ENCODE measurements at places on chromosomes 7 and 10.

- DNase-seq, result no peak
Observed at GRCh38 chr10:58813573-58813972, 300.9 kb downstream of the BICC1 start.

DNA sequence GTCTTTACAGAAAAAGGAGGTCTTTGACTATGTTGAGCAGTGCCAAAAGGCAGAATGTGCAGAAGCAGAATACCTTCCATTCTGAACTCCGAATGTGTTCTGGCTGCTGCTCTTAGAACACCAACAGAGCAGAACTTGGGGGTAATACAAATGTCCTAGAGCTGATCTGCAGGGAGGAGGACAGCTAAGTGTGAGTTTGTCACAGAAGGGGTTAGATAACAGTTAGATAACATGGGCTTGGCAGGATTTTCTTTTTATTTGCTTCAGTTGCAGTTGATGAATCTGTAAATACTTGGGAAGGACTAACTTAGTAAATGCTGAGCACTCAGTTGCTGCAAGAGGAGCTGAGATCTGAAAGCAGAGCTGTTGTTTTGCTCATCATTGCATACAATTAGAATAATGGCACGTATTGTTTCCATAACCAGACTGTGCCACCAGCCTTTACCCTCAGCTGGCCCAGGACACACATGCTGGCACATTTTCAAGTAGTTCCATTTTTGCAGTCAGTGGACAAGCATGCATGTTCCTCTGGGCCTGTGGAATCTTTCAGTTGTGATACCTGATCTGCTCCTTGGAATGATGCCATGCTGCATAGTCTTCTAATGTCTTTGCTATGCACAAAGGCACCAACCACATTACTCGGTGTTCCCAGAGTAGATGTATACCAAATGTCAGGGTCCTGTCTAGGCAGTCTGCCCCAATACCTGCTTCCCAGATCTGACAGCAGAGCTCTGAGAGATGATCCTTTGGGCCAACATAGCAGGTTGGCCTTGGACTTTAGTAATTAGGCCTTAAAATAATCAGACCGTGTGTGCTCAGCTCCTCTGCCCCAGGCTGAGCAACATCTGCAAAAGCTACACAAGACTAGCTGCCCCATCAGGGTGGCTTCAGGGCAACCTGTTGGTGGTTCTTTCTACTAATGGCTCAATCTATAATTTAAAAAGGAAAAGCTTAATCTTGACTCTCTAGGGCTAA, 55.7 kb downstream of the GSDME start:
- DNase-seq, result no peak

- DNase-seq, result no peak
Observed at GRCh38 chr7:79730971-79731370, 277.5 kb upstream of the MAGI2 start.

GRCh38 chr7:150804802-150805201, 4.2 kb downstream of the TMEM176A start:
- no peak for DNase-seq

- no peak for DNase-seq
Observed at GRCh38 chr7:2906197-2906931, 62.3 kb upstream of the GNA12 start.

DNA sequence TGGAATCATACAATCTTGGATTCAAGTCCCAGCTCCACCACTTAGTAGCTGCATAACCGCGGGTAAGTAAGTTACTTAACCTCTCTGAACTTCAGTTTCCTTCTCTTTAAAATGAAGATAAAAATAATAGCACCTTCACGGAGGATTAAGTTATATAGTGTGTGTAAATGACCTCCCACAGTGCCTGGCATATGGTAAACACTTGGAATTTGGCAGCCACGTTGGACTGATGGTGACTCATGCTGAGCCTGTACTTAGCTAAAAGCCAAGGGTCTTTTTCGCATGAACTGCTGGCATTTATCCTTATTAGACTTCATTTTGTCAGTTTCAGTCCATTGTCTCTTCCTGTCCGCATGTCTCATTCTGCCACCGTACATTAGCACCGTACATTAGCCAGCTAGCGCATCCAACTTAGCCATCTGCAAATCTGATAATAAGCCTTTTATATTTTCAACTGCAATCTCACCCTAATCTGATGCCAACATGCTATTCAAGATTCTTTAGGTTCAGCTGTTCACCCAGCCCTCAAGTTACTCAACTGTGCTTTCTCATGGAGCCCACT, 11.2 kb downstream of the SLC13A4 start:
- no peak for DNase-seq

- DNase-seq, result no peak
Observed at GRCh38 chr7:149529136-149529718, 31.6 kb upstream of the ZNF746 start.

- DNase-seq, result no peak
Observed at GRCh38 chr7:69687739-69688433, 89.6 kb downstream of the AUTS2 start.

DNA sequence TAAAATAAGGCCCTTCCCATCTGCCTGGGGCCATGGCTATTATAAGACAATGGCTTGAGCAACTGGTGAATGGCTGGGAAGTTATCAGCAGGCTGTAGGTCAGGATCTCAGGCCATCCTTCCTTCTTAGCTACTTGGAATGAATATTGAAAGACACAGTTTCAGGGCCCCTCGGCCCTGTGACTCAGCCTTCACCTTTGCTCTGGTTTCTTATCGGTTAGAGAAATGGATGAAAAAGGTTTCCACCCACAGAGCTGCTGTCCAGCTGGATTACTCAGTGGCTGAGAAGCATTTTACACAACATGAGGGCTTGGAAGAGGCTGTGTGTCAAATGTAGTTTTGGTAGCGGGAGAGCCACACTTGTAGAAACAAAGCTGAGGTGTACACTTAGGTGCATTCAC, 9.4 kb downstream of the ACSL5 start:
- DNase-seq, result no peak

DNA sequence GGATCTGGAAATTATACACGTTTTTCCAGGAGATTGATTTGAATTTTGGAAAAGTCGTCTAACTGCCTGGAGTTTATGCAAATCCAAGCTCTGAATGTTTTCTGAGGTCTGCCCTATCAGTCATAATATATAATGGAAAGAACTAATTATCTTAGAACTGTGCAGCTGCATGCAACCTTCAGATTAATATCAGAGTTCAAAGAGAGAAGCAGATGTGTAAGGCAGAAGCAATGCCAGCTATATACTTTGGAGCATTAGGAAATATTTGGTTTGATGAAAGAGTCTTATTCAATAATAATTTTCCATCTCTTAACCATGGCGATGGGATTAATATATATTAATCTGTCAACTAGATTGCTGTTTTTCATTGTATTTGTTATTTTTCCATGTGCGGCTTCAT, 500.9 kb downstream of the NEBL start:
- DNase-seq, result no peak

DNA sequence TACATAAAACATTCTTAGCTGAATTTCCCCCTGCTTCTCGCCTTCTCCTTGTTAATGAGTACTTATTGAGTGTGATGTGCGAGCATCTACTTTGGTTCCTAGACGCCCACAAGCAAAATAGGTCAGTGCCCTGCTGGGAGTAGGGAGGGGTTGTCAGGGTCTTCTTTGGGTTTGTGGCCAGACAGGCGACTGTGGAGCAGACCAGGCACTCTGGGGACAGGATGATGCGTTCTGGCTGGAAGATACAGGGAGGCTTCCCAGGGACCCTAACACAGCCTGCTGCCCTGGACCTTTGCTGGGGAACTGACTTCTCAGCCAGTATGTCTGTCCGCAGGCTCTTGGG, 227.2 kb downstream of the CUX1 start:
- no peak for DNase-seq

GRCh38 chr7:14639329-14639728, 263.2 kb downstream of the DGKB start:
- no peak for DNase-seq

DNA sequence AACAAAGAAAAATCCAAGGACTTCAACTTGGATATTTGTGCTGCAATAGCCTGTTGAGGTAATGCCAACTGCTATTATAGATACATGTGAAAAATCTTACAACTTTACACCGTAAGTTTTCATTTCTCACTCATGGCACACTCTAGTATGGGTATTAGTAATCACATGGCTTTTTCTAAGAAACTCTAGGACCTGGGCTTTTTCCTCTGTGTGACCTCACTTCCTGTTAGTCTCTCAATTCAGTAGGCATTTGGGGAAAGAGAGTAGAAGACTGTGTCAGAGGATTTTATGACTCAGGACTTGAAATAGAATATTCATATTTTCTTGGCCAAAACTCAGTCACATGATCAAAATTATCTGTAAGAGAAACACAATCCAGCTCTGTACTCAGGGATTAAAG, 1049.9 kb downstream of the REEP3 start:
- DNase-seq, result no peak

GRCh38 chr7:88111954-88112471, 107.8 kb downstream of the SRI start:
- DNase-seq, result no peak

DNA sequence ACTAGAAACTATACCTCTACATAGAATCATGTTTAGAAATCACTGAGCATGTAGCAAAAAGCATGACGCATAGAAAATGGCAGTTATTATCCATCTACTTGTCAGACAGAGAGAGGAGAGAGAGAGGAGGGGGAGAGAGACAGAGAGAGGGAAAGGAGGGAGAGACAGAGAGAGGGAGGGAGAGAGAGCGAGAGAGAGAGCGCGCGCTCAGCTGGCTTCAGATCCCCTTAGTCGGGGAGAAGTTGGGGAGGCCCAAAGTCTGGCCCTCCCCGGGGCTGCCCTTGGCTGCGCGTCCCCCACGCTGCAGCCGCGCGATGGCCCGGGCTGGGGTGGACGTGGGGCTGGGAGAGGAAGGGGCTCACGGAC, 37.0 kb downstream of the CNPY1 start:
- no peak for DNase-seq

DNA sequence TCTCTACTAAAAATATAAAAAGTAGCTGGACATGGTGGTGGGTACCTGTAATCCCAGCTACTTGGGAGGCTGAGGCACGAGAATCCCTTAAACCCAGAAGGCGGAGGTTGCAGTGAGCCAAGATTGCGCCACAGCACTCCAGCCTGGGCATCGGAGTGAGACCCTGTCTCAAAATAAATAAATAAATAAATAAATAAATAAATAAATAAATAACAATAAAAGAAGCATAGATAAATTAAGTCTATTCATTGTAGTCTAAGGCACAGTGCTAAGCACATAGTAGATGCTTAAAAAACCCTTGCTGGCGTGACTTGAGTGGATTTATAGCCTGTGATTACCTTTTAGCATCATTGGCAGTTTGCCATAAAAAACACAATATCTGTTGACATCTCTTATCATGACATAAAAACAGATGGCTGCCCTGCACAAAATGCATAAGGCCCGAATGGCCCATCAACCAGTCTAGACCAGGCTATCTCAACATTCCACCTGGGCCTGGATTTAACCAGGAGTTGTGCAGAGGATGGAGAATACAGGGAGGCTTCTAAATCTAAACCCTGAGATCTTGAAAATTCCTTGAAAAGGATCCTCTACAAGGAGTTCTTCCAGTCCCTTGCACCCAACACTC, 94.9 kb downstream of the PRLHR start:
- DNase-seq, result no peak

GRCh38 chr10:79188154-79188965, 119.6 kb downstream of the ZMIZ1 start:
- no peak for DNase-seq

GRCh38 chr10:85642421-85643170, 724.0 kb downstream of the GRID1 start:
- no peak for DNase-seq

GRCh38 chr10:32141018-32141807, 85.0 kb upstream of the KIF5B start:
- DNase-seq, result no peak

DNA sequence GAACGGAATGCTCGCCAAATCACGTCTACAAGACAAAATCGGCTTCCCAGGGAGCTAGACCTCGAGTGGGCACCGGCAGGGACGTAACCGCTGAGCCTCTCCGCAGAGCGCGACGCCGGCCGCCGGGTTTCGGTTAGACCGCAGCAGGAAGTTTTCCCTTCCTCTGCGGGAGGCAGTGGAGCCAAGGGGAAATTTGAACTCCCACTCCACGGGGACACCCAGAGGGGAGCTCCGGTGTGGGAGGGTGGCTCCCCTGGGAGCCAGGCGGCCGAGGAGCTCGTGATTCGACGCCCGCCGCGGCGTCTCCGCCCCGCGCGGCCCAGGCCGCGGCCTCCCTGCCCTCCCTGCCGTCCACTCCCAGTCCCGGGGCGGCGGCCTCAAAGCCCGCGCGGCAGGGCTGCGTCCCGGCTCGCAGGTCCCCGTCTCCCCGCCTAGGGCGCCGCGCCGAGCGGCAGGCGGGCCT, 426 bp downstream of the SYPL1 start:
- no peak for DNase-seq

- no peak for DNase-seq
Observed at GRCh38 chr10:48331436-48331835, 25.0 kb downstream of the MAPK8 start.

- no peak for DNase-seq
Observed at GRCh38 chr10:124305131-124305530, 113.6 kb downstream of the OAT start.

DNA sequence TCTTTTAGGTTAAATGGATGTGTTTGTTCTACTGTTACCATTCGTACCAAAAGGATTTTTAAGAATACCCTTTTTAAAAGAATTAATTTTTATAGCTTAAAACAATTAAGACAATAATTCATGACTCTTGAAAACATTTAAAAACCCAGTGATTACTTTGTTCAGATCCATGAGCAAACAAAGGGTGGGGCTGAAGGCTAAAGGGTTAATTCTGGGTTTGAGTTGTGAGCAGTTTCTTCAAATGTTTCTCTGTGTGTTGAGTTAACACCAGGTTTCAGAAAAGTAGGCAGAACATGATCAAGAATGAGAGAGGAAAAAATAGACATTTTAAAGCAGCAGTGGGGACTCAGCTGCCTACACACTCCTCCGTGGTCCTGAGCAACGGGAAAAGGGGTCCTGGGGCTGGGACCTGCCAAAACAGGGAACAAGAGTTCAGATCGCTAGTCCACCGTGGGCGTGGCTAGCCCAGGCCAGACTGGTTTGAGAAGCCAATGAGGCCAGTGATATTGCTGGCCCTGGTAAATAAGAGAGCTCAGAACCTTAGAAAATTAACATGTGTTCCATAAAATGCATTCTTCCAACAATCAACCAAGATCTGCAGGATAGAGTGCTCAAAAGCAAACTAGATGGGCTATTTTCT, 14.9 kb upstream of the EZH2 start:
- DNase-seq, result no peak

GRCh38 chr7:107332488-107333269, 137.2 kb upstream of the GPR22 start:
- no peak for DNase-seq

DNA sequence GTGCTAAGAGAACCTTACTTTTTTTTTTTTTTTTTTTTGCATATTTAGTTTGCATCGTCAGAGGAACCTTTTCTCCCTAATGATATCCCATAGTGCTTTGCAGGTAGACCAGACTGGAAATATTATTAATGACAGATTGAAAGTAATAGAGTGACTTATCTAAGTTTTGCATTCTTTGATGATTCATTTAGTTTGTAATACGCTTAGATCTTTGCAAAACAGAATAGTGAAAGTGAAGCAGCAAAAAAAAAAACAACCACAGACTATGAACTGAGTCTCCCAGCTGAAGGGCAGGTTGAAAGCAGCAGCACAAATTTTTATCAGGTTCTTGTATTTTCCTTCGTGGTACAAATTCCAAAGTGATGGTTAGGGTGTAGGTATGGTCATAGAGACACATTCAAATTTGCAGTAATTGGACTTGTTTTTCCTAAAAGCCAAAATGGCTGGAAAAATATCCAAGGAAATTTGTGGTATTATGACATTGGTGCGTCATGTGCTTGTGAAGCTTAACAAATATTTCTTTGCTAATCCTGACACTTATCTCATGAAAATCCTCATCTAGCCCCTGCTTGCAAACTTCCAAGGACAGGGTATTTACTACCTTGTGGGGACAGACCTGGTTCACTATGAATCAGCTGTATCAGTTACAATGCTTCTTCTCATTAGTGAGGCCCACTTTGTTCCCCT, 81.8 kb upstream of the CREB5 start:
- DNase-seq, result no peak

All from activated CD4-positive, alpha-beta T cell treated with anti-CD3 and anti-CD28 coated beads for 1 hour (primary cell).